ENCODE measurements at places on chromosomes 2 and 18.

DNA sequence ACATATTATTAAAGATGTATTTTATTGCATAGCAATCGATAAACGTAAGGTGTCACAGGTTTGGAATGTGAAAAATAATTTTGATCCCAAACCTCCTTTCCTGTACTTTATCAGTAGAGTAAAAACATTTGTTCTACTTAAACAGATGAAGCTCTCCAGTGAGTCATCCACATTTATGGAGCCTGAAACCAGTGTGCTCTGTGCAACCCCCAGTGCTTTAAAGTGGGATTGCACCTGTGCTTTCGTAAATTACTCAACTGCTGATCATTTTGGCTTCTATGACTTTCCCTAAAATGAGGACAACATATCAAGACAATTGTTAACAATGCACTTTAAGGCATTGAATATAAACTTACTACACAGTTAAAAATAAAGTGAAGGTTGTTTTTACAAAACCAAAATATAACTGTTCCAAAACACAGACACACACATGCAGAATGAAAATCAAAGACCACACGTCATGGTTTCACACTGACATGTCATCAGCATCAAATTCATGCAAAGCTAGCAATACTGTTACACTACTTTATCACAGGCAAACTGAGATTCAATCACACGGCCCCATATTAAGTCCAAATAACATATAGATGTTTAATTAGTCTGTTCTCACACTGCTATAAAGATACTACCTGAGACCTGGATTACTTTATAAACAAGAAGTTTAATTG is 9.7 kb downstream of the TMEM18 start:
- DNase-seq, result no peak

DNA sequence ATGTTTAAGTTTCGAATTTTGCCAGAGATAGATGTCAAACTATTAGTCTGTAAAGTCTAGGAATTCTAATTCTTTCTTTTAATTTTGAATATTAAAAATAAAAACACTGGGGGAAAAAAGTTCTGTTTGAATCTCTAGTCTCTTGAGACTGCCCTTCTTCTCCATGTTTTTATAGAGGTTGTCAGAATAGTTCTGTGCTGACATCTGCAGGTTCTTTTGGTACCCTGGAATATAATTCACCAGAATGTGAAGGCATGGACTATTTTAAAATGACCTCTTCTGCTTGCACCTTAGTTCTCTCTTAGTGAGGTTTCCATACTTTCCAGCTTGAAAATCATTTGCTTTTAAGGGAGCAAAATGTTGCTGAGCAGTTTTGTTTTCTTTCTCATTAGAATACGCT is 121.0 kb upstream of the MSTN start:
- DNase-seq, result no peak

- no peak for DNase-seq
Observed at GRCh38 chr2:70030724-70031420, 56.4 kb upstream of the PCBP1 start.

DNA sequence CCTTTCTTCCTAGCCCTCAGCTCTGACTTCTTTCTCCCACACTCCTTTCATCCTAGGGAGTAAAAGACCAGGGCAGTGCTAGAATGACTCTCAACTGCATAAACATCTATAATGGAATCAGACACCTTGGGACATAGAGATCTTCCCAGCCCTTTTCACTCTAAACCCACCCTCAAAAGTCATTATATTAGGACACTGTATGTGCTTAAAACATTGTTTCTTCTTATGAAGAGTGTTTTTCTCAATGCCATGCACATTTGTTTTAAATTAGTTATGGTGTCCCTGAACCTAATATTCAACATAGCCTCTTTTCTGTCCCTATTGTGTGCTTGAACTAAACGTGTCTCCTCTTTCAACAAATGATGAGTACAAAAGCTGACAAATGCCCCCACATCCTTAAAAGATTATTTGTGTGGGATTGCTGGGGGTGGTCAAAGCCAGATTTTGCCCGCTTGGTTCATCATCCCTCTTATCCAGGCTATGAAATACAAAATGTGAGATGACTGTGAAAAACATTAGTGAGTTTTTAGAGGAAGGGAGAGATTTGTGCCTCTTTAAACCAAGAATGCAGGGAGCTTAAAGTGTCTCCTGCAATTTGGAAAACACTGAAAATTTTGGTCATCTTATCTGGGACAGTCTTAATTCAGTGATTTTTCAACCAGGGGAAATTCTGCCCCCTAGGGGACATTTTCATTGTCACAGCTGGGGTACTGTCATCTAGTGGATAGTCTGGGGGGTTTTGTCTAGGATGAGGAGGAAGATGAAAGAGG is 29.0 kb downstream of the SERPINB5 start:
- peak; percentile 5 for DNase-seq

DNA sequence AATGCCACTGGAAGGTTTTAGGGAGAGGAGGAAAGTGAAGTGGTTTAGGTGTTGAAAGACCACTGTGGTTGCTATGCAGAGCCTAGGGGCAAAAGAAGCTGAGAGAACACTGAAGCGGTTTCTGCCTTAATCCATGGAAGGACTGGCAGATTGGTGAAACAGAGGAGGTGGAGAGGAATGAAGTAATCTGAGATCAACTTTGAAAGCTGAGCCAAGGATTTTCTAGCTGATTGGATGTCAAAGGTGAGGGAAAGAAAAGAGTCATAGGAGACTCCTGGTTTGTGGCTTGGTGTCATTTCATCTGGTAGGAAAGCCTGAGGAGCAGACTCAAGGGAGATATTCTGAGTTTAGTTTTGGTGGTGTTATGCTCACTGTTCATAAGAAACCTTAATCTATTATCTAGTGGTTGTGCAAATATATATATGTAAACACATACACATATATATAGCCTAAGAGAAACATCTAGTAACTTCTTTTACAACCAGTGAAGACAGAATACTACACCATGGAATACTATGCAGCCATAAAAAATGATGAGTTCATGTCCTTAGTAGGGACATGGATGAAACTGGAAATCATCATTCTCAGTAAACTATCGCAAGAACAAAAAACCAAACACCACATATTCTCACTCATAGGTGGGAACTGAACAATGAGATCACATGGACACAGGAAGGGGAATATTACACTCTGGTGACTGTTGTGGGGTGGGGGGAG is 134.1 kb upstream of the CREB1 start:
- DNase-seq, result no peak

GRCh38 chr18:11649839-11650238 is 39.2 kb upstream of the GNAL start:
- no peak for DNase-seq

DNA sequence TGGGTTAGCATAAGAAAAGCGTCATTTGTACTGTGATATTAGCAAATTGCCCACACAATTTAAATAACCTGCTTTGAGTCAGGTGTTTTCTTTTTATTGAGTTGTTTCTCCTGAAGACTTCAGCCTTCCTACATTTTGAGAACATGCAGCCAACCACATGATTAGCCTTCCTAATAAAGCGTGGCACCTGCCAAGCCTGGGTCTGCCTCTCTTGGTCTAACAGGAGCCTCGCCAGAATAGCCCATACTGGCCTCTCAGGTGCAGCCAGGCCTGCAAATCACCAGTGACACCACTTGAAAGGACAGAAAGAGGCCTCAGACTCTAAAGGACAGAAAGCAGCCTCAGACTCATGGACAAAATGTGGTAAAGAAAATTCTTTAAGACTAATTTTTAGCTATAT is 653.8 kb downstream of the BCL11A start:
- DNase-seq, result no peak

DNA sequence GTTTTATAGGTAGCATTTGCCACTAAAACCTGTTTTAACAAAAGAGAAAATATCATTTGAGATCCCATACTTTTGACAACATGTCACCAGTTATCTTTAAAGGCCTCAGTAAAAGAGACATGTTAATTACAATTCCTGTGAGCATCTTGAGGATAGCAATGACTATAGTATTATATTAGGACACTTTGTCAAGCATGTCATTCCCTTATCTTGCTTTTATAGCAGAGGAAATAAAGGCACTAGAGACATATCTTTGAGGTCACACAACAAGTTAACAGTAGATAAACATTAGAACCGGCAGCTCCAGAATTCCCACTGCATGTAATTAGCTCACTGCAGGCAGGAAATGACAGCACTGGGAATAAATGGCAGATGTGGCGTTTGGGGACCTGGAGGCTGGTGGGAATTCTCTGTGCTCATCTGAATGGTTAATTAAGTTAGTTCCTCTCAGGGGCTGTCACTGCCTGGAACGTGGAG is 25.9 kb downstream of the LYPD6B start:
- no peak for DNase-seq

DNA sequence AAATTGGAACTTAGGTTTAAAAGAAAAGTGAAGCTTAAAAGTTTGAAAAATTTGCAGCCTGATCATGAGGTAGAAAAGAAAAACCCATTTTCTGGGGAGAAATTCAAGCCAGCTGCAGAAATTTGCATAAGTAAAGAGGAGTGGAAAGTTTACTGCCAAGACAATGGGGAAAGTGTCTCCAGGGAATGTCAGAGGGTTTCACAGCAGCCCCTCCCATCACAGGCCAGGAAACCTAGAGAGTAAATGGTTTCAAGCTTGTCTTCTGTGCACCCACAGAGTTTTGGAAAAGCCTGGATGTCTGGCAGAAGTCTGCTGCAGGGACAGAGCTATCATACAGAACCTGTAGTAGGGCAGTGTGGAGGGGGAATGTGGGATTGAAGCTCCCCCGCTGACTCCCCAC is 254.0 kb upstream of the FSIP2 start:
- no peak for DNase-seq
